ENCODE measurements at places on chromosomes 1 and 21.

DNA sequence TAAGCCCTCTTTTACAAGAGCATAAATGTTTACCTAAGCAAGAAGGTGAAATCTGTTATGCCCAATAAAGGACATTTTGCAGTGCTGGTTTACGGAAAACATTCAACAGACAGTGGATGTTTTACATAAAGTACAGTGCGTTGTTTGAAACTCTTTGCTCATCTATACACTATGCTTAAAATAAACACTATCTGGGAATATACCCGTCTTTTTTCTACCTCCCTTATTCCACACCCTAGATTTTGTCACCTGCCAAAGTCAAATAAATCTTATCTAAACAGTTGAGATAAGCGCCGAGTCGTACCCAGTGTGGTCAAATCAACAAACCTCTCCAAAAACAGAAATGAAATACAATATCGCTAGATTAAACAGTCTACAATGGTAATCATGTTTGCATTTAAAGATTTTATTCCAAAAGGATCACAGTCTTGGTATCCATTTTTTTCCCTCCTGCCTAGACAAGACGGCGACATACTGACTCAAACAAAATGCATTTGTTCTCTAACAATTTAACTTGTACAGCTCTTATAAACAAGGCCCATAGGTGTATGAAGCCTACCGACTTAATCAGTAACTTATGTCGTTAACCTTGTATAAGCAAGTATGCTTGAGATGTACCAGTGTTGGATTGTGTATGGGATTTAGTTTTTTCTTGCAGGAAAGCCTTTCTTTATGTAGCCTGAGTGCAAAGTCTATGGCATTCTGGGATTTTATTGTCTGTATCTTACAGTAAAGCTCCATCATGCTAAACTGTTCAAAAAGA is 189.1 kb downstream of the FMN2 start:
- no peak for DNase-seq

DNA sequence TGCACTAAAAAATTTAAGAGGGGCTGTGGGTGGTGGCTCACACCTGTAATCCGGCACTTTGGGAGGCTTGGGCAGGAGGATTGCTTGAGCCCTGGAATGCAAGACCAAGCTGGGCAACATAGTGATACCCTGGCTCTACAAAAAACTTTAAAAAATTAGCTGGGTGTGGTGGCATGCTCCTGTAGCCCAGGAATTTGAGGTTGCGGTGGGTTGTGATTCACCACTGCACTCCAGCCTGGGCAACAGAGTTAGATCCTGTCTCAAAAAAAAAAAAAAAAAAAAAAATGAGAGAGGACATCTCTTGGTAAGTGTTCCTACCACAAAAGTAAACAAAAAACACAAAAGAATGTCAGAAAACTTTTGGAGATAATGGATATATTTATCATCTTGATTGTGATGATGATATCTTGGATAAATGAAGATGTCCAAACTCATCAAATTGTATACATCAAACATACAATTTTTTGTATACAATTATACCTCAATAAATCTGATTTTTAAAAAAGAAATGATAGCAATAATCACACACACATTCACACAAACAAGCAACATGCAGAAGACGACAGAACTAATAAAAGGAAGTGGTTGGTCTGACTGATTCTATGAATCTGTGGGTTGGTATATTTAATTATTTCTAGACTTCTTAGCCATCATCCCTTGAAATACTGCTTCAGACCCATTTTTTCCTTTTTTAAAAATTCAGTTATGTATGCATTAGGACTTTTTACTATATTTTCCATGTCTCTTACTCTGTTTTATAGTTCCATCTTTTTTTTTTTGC is 465.9 kb downstream of the PLA2G4A start:
- no peak for DNase-seq

DNA sequence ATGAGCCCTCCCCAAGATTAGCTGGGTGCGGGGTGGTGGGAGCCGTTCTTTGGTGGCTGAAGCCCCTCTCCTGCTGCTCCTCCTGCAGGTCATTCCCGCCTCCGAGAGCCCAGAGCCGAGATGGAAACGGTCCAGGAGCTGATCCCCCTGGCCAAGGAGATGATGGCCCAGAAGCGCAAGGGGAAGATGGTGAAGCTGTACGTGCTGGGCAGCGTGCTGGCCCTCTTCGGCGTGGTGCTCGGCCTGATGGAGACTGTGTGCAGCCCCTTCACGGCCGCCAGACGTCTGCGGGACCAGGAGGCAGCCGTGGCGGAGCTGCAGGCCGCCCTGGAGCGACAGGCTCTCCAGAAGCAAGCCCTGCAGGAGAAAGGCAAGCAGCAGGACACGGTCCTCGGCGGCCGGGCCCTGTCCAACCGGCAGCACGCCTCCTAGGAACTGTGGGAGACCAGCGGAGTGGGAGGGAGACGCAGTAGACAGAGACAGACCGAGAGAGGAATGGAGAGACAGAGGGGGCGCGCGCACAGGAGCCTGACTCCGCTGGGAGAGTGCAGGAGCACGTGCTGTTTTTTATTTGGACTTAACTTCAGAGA is 448 bp downstream of the G0S2 start:
- DNase-seq = no peak

DNA sequence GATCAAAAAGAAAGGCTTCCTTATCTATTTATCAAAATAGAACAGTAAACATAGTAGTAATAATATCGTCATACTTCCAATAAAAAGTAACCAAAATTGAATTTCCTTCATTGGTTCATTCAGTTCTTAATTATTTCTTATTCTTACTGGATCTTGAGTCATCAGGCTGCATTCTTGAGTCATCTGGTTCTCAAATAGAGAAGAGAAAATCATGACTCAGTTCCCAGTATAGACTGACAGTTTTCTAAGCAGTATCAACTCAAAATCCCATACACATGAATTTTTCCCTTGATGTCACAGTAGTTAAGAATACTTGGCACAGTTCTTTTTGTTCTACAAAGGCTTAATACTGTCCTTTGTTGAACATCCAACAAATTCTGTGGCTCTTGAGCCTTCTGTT is 626.9 kb upstream of the ADGRL4 start:
- no peak for DNase-seq

GRCh38 chr1:206664740-206665139 is 20.0 kb upstream of the MAPKAPK2 start:
- DNase-seq = no peak

DNA sequence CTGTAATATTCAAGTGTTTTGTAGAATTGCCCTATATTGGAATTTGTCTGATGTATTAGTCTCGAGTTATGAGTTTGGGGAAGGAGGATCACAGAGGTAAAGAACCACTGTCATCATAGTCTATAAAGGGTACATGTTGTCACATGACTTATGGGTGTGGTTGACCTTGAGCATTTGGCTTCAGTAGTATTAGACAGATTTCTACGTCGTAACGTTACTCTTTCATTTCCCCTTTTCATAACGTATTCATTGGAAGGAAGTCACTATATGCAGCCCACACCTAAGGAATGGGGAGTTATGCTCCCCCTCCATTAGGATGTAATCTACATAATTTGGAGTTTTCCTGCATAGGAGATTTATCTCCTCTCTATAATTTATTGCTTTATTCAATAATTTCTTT is 110.1 kb upstream of the VAV3 start:
- peak; percentile 28 for DNase-seq

GRCh38 chr1:218900615-218901014 is 273.1 kb upstream of the LYPLAL1 start:
- DNase-seq = no peak

- no peak for DNase-seq
These were observed 23.4 kb upstream of the PTP4A2 start for GRCh38 chr1:31961536-31961935.

- DNase-seq = no peak
These were observed 33.2 kb downstream of the KIRREL1 start for GRCh38 chr1:158026651-158027050.

DNA sequence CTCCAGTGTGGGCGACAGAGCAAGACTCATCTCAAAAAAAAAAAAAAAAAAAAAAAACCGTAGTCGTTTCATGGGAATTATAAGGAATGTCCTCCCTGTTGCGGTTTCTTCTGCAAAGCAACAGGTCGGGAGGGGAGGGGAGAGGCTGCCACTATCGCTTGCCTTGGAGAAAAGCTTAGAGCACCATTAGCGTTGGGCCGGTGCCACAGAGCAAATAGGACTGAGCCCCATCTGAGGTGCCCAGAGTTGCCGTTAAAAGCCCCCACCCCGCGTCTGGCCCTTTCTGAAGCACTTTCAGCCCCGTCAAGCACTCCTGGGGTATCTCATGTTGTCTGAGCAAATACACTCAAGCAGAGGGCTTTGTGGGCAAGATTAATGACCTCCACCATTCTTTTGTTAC is 2.2 kb downstream of the RIPPLY3 start:
- DNase-seq = no peak

- DNase-seq = no peak
These were observed 182.9 kb downstream of the BACH1 start for GRCh38 chr21:29481641-29482040.

DNA sequence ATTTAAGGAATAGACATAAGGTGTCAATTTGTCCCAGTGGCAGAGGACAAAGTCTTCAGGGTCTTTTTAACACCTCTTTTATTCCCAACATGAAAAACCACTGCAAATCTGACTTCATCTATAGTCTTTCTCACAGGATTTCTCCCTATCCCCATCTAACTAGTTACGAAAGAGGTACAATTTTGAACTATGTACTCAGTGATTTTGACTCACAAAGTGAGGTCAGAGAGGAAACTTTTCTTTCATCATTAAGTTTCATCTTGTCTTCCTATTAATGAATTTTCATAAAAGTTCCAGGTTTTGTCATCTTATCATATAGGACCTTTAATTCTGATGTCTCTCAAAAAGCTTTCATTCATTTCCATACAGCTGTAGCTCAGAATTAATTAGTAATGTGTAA is 63.3 kb downstream of the ASH1L start:
- no peak for DNase-seq

DNA sequence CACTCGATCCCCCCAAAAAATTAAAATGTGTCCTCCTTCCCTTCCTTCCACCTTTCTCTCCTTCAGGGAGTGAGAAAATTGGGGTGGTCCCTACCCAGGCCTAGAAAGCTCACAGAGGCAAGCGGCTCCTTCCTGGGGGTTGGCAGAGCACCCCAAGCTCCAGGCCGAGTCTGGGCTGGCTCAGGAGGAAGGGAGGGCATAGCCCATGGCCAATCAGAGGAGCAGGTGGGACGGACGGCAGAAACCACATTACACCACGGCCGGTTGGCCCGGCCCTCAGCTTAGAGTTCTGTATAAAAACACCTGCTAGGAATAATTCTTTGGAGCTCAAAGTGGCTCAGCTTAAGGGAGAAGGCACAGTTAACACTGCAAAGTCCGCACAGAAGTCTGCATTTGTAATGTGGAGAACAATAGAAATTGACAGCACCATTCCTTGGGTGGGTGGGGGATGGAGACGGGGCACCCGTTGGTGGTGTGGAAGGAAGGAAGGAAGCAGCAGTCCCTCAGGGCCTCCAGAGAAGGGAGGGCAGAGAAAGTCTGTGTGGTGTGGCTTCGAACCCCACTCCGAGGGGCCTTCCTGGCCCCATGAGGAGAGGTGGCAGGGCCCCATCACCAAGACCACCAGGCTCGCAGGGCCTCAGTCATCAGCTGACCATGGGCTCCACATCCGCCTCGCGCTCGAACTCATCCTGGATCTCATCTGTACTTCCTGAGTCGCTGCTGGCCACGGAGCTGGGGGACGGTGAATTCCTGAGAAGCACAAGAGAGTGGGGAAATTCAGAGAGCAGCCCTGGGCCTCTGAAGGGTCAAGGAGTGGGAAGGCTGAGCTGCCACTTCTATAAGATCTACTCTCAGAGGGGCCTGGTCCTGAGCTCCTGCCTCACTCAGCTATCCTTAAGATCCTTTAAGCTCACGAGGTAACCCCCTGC is 5.8 kb upstream of the ALDH4A1 start:
- DNase-seq = no peak

DNA sequence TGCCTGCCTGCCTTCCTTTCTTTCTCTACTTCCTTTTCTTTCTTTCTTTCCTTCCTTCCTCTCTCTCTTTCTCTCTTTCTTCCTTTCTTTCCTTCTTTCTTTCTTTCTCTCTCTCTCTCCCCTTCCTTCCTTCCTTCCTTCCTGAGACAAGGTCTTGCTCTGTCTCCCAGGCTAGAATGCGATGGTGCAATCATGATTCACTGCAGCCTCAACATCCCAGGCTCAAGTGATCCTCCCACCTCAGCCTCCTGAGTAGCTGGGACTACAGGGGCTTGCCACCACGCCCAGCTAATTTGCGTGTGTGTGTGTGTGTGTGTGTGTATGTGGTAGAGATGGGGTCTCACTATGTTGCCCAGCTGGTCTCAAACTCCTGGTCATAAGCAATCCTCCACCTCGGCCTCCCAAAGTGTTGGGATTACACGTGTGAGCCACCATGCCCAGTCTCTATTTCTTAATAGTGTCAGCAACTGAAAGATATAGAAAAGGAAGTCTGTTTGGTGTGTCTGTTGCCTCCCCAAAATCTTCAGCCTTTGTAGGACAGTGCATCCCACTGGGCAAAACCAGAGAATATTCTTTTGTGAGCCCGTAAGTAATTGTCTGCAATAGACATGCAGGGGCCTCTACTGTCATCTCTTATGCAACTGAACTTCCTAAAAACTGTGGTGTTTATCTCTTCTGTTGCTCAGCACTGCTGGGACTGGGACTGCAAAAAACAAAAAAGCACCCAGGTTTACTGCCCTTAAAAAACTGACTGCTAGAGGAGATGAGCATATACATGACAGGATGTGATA is 20.9 kb upstream of the RAB4A start:
- DNase-seq = peak; percentile 64

DNA sequence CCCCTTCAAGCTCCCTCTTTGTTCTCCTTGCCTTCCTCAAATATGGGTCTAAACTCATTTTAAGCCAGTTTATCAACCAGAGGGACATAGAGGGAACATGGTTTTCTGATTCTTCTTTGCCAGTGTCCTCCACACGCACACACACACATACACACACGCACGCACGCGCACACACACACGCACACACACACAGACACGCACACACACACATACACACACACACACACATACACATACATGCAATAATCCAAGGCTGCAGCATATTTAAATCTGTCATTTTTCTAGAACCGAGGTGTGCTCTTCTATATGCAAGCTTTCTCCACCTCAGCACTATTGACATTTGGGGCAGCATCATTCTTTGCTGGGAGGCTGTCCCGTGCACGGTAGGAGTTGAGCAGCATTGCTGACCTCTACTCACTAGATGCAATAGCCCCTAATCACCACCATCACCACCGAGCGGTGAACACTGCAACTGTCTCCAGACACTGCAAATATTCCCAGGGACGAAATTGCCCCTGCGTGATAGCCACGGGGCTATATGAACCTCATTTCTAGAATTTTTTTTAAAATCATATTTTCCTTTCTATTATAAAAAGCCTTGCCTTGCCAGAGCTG is 8.0 kb downstream of the TNFRSF9 start:
- DNase-seq = no peak

DNA sequence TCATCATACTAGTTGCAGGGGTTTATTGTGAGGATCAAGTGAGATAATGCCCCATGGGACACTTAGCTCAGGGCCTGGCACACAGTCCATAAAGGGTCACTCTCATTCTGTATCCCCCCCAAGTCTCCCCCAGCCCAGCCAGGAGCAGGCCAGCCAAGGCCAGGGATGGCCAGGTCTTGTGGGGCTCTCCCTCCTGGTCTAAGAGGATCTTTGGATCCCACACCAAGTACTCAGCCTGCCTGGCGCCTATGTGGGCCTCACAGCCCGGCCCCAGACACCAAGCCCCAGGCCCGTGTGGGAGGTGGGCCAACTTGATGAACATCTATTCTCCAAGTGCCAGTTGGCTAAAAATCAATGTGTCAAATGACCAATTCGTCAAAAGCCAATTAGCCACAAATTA is 117.8 kb downstream of the GLIS1 start:
- no peak for DNase-seq
